ENCODE measurements at places on chromosomes 2 and 18.

DNA sequence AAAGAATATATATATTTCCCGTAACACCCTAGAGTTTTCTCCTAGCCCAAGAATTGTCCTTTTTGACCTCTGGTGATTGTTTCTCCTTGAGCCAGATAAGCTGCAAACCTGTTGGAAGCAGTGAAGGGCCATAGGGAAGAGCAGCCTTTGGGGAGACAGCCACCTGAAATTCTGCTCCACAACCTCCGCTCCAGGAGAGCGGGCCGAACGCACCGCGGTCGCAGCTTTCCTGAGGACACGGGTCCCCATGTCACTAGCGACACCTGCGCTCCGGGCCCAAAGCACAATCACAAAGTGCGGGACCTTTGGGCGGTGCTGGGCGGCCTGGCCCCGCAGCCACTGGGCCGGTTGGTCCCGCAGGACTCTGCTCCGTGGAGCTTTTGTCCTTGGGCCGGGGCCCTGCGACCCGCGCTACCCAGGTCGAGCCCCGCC lies 557 bp upstream of the DSG2 start:
- no peak for DNase-seq

- DNase-seq, result no peak
Measured at GRCh38 chr18:419541-420175, 80.8 kb downstream of the COLEC12 start.

DNA sequence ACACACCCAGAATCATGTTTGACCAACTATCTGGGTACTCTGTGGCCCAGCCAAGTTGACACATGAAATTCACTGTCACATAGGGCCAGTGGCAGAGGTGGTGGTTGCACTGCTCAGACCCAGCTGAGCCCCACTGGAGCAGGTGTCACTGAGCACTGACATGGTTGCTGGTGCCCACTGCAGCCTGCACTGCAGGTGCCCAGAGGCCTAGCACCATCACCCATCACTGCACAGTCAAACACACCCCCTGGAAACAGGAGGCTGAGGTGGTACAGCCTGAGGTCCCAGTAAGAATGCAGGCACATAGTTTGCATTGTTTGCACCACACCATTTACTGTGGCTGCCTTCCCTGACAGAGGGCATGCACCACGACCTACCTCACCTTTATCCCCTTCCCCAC lies 278.7 kb upstream of the MGAT5 start:
- no peak for DNase-seq

- DNase-seq, result no peak
Measured at GRCh38 chr2:48015421-48015820, 109.1 kb upstream of the FBXO11 start.

GRCh38 chr2:28949617-28950305 lies 31.3 kb upstream of the TOGARAM2 start:
- no peak for DNase-seq

DNA sequence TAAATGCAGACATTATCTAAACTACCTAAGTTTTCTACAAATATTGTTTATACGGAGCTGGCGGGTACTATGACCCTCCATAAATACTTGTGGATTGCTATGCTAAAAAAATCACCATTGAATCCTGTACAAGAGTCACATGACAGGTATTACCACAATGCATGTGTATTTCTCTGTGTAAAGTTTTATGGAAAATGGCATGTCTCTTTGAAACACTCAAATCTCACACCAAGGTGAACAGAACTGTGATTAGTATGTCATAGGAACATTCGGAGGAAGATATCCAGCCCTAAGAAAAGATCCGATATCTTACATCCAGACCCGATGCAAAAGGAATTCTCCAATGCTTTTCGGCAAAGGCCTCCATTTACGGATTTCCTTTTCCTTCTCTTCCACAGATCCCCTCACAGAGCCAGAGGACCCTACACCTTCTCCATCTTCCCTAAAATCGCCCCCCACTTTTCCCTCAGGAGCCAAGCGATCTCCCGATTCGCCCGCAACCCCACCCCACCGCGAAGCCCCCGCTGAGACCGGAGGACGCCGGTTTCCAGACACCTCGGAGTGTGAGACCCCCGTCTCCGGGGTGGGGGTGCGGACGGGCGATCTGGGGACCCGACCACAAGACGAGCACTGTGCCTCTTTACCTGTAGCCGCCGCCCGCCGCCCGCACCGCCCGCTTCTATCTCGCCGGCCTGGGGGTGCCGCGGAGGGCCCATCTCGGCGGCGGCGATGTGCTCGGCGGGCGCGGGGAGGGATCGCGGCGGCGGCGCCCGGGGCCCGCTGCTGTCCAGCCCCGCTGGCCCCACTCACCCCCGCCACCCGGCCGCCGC lies 1.2 kb downstream of the SAP130 start:
- no peak for DNase-seq

GRCh38 chr2:143397884-143398614 lies 268.8 kb downstream of the ARHGAP15 start:
- DNase-seq, result no peak

DNA sequence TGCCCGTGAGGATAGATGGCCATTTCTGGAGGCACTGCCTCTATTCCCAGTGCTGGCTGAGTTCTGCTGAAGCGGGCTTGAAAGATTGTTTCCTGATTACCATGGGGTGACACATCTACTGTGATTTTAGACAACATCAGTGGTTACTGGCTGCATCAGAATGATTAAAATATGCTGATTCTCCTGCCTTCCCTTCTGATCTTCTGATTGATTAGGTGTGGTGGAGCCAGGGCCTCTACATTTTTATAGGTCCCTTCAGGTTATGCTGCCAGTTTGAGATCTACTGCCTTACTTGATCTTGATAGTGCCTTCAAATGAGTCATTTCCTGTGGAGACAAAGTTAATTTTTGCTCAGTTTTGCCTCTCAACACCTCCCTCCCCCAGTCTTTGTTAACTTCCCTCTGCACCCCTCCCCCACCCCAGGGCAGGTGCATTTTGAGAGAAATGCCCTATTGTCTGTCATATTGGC lies 31.6 kb upstream of the SNORC start:
- DNase-seq, result no peak

- peak; percentile 88 for DNase-seq
Measured at GRCh38 chr2:120680136-120680761, 55.4 kb upstream of the GLI2 start.

DNA sequence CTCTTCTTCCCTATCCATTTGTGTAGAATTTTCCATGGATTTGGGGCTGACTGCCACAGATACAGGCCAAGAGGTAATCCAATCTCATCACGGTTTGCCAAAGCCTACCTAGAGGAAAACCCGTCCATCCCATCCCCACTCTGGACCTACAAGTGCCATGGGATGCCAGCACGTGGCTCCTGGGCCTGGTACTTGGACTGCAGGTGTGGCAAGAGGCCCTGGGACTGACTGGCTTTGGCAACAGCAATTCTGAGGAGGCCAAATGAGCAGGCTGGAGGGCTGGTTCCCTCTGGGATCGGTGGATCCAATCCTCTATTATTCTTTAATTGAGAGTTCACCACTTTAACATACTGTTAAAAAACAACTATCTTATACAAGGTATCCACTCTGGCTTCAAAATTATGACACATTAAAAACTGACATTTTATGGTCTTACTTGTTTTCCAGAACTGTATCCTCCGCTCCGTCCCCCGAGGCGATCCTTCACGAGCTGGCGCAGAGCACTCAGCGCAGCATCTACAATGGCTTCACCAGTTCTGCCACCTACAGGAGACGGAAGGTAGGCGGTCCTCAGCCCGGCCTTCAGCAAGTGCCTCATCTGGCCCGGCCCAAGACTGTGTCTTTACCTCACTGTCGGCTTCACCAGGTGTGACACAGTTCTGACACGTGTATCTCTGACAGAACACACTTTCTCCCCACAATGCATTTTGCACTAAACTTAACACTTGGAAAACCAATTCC lies 19.8 kb downstream of the PDIA6 start:
- DNase-seq, result peak; percentile 50

GRCh38 chr18:76546088-76546435 lies 51.0 kb upstream of the ZNF516 start:
- no peak for DNase-seq

DNA sequence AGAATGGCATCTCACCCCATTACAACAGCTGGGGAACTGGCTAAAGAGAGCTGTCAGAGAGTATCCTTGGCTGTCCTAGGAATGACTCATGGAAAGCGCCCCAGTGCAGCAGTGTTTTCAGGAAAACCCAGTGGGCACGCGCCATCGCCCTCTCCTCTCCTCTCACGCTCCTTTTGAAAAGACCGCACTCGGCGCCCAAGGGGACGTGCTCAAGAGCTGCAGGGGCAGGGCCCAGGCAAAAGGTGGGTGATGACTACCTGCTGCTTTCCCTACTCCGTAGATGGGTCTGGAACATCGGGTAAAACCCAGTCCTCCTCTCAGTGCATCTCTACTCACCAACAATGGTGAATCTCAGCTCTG lies 68.1 kb downstream of the EMILIN2 start:
- DNase-seq, result no peak

DNA sequence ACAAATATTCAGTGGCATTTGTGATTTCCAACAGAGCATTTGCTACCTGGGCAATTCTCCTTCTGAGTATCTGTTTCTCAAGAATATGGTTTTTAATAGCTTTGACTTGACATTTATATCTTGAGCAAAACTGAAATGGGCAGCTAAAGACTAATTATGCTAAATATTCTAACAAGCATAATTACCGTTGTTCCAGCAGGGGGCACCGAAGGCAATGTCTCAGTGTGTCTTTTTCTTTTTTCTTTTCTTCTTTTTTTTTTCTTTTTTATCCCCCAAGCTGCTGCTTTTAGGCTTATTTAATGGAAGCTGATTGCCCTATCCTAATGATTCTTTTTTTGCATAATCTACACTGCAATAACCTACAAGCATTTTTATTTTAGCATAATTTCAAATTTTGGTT lies 138.9 kb upstream of the NABP1 start:
- DNase-seq, result peak; percentile 41

DNA sequence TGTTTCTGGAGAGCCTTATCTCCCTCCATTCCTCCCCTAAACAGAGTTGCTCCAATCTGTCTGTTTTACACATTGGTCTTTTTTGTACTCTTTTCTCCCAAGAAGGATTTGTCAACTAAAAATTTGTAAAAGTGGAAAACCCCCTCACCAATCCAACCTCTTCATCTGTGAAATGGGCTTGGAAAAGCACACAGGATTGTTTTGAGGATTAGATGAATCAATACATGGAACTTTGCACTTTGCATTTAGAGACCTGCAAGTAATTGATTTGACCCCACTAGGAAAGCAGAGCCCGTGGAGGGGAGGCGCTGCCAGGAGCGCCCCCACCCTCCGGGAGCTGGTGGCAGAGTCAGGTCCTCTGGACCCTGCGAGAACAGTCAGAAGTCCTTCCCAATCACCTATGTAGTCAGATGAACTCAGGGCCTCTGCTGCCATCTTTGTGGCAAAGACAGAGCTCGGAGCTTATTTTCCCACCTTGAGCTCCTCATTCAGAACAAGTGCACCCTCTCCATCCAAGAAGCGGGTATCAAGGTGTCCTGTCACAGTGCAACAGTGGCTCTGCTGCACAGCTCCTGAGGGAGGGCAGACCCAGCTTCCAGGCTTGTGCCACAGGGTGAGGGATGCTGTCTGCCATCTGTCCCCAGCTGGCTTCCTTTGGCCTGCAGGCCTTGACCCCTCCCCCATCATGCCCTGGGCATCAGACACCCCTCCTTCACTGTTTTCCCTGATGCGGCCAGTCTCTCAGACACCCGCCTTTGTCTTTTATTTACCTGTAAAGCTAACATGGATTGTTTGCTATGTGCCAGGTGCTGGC lies 1.7 kb upstream of the TMEM185B start:
- DNase-seq, result no peak

- no peak for DNase-seq
Measured at GRCh38 chr18:46411867-46412690, 244.9 kb downstream of the LOXHD1 start.

DNA sequence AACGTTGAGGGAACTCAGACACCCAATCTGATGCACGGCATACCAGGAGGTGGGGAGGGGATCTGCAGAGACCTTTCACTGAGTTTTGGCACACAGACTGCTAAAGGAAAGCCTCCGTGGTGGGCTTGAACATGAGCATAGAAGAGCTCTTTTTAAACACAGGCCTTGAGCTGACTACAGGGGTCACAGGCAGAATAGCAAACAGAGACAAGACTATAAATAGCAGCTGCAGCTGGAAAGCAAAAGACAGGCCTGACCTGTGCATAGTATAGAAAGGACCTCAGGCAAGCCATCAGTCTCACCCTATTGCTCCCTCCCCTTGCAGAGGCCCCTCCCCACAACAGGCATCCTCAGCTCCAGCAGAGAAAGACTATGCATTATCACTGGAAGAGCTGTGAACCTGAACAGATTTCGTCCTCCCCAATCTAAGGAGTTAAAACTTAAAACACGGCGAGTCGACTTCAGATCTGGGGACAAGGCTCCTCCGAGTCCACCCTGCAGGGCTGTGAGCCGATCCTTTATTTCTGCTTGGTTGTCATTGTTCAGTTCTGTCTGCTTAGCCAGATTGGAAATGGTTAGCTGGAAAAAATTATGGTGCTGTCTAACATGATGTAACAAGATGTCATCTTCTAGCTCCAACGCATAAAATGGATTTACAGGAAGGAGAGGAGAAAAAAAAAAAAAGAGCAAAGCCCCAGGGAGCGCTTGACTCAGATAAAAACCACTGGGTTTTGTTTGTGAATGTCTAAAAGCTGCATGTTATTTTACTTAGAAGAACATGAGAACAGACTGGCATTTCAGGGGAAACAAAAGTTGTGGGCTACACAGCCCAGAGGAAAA lies 25.2 kb upstream of the LCLAT1 start:
- DNase-seq, result no peak

DNA sequence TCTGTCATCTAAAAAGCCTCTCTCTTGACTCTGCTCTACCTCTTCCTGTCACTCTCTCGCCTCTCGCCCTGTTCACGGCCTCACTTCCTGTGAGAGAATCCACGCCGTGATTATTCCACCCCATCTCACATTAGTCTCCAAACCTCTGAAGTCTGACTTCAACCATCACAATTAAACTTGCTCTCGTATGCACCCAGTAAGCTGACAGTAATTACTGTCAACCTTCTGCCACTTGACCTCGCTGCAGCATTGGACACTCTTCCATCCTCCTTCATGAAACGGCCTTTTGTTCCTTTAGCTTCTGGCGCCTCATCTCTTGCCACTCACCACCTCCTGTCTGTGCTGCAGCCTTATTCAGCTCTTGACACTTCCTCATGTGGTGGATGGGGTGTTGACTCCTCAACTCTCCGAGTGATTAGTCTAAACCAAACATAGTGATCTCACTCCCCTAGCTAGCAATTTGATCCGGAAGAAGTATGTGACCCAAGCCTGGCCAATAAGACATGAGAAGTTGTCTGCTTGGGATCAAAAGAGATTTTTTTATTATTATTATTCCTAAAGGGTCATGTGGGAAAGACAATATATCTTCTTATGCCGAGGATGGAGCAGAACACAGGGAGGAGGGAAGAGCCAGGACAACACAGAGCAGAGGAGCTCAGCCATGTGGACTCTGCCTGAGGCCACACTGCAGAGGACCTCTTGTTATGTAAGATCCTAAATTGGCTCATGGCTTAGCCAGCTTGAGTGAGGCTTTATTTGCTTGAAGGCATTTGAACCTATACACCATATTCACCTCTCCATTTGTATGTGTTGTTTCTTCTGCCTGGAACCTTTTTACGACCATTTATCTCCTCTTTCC lies 38.4 kb upstream of the MYO1B start:
- DNase-seq, result no peak
